NCI-H1417 treated with DMSO at 0.1 percent for 48 hours (cell line): ENCODE measurements at places on chromosomes 5 and 9.

DNA sequence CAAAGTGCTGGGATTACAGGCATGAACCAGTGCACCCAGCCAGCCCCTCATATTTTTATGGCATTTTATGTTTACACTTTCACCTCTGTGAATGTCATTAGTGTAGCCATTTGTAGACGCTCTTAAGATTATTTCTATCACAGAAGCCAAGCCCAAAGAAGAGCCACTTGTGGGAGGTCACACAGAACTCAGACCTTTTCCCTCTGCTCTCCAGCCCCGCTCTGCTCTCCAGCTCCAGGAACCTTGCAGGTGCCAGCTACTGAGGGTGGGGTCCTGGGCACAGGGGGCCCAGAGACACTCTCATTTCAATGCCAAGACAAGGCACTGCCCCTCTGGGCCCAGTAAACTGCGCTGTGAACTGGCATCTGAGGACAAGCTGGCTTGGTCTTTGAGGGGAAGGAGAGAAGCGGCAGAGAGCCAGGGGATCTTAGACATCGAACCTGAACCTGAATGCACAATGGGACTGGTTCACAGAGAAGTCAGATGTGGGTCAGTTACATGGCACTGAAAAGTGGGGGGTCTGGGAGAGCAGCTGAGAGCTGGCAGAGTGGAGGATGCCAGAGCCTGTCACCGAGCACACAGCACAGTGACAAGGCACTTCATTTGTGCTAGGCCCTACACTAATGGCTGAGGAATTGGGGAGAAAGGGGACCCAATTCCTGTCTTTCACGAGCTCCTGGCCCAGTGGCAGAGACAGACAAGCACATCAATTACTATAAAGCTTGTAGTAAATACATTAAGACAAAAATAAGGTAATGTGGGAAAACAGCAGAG lies 16.7 kb downstream of the ANXA6 start:
- DNase-seq, result no peak

- no peak for DNase-seq
These were observed 58.9 kb upstream of the ORM1 start for GRCh38 chr9:114263853-114264510.

- DNase-seq, result no peak
These were observed 14.3 kb upstream of the JADE2 start for GRCh38 chr5:134510970-134511795.

DNA sequence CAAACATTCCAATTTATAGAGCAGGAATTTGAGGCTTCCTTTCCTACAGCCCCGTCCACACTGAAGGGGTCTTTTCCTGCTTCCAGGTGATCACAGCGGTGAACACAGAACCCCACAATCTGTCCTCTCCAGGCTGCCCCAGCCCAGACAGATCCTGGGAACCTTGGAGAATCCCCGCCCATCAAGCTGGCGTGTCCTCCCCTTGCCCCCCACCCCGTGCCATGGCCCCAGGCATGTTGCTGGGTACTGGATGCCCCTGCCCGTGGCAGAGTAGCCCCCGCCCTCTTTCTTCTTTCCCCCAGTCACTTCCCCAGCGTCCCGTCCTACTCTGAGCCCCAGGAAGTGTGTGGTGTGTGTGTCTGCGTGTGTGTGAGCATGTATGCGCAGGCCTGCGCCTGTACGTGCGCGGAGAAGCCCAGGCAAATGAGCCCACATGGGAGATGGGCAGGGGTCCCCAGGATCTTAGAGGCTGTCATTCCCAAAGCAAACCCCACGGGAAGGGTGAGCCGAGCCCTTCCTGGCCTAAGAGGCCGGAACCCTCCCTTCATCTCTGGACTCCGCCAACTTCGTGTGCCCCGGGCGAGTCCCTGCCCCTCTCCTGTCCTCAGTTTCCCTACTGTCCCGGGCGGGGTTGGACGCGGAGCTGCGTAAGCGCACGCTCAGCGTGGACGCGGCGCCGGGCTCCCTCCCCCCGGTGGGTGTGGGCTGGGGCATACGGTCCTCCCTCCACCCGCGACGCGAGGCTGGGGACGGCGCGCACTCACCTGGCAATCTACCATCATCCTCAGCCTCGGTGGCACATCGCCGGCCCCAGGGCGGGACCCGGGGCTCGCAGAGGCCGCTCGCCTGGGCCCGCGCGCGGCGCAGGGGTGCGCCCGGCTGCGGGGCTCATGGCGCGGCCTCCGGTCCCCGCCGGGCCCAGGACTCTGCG lies 15.2 kb downstream of the GBGT1 start:
- DNase-seq, result no peak

- no peak for DNase-seq
These were observed 134.0 kb downstream of the FOXD1 start for GRCh38 chr5:73314395-73315257.

DNA sequence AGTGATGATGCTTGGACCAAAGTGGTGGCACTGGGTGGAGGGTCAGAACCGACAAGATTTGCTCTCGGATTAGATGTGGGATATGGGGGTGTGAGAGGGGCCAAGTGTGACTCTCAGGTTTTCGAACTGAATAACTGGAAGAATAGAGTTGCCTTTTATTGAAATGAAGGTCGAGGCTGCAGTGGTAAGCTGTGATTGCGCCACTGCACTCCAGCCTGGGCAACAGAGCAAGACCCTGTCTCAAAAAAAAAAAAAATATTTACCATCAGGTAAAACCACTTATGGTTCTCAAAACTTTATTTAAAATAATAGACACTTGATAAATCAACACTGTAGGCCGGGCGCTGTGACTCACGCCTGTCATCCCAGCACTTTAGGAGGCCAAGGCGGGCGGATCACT lies 27.2 kb downstream of the EXOSC2 start:
- no peak for DNase-seq

DNA sequence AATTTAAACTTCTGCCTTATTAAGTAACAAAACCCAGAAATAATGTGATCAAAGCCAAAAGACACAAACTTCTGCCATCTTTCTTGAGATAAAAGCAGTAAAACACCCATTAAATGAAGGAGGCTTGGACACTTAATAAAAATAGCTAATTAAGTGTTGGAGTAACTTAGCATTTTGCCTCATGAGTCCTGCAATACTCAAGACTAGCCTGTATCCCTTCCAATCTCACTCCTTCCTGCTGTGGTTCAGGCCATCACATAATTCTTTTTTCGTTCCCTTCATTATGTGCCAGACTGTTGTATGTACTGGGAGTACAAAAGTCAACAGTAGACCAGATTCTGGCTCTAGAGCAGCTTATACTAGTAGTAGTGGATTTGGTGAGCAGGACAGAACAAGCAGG lies 250.2 kb downstream of the NFIB start:
- DNase-seq, result no peak

DNA sequence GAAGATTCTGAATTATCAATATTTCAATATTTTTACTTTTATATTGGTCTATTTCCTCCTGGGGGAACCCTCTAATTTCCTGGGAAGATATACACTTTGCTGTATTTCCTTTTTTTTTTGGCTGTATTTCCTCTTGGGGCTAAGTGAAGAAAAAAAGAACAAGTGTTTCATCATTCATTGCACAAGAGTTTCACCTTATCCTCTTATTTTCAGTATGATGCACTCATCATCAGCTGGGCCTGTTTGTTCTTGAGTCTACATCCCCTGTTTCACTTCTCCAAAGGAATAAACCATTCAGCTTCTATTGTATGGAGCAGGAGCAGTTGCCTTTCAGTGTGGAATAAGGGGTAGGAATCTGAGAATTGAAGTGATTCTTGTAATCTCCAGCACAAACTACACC lies 210.8 kb downstream of the FAM170A start:
- DNase-seq, result no peak

- no peak for DNase-seq
These were observed 76.1 kb downstream of the NREP start for GRCh38 chr5:111680737-111681413.

DNA sequence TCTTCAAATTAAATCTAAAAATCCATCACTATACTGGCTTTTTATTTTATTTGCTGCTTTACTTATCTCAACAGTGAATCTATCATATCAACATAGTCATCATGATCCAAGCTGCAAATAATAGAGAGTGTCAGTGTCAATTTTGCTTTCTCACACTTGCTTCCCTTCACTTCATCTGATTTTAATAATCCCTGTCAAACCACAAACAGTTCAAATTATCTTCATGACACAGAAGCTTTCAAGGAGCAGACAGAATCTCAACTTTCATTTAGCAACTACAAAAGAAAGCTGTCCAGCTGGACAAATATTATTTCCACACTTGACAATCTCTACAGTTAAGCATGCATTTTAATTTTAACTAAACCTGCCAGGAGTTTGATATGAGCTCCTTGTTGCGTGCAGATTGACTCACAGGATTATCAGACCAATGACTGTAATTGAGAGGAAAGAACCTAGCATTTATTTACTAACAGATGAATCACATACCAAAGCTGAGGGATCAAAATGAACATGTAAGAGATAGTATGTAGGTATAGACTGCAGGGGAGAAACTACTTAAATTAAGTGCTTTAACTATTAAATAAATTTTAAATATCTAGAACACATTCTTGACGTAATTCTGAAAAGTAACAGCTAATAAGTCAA lies 56.0 kb downstream of the KIAA0825 start:
- DNase-seq, result no peak

GRCh38 chr5:167792514-167792913 lies 498.9 kb upstream of the WWC1 start:
- DNase-seq, result no peak

DNA sequence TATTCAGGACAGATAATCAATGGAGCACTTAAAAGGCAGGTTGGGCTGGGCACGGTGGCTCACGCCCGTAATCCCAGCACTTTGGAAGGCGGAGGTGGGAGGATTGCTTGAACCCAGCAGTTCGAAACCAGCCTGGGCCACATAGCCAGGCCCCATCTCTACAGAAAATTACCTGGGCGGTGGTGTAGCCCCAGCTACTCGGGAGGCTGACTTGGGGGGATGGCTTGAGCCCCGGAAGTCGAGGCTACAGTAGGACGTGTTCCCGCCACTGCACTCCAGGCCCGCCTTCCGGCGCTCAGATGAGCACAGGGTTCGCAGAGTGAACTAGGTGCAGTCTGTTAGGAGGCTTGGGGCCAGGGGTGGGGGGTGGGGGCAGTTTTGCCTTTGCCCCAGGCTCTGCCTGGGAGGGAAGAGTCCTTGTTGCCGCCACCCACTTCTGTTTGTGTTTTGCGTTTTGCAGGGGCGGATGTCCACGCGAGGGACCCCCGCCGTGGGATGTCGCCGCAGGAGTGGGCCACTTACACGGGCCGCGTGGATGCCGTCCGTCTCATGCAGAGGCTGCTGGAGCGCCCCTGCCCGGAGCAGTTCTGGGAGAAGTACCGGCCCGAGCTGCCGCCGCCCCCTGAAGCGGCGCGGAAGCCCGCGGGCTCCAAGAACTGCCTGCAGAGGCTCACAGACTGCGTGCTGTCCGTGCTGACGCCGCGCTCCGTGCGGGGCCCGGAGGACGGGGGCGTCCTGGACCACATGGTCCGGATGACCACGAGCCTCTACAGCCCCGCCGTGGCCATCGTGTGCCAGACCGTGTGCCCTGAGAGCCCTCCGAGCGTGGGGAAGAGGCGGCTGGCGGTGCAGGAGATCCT lies 85.2 kb downstream of the ANKRD33B start:
- DNase-seq, result no peak

DNA sequence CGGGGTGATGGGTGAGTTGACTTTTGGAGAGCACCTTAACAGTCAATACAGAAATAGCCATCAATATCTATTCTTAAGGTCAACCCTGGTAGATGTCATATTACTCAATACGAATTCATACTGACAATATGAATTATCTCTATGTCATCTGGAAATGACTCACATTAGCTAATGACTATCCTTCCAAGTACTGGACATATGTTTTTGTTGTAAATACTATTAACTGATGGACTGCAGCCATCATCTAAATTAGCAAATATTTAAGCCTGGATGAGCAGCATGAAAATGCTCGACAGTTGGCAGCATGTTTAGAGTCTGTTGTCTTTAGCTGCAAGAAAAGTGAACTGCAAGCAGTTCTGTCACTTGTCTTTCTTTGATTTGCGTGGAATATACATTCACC lies 19.6 kb upstream of the ISOC1 start:
- DNase-seq, result no peak

- no peak for DNase-seq
These were observed 70.7 kb downstream of the SUSD1 start for GRCh38 chr9:112104401-112104800.

- no peak for DNase-seq
These were observed 138.0 kb upstream of the KCNN2 start for GRCh38 chr5:114223866-114224265.

DNA sequence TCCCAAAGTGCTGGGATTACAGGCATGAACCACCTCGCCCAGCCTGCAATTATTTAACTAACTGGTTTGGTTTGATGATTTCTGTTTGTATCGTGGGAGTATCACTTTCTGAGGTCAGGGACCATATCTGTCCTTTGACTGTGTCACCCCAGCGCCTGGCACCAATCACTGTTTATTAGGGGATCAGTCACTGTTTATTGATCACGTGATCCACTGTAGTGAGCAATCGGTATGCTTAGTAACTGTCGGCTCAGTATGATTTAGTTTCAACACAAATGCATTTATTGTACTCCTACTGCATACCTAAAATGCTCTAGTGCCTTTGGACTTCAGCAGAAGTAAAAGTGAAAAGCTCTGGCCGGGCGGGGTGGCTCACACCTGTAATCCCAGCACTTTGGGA lies 54.8 kb downstream of the COL5A1 start:
- no peak for DNase-seq

- DNase-seq, result no peak
These were observed 144.9 kb downstream of the CEP120 start for GRCh38 chr5:123278284-123278683.

GRCh38 chr5:80207832-80208231 lies 48.0 kb downstream of the SERINC5 start:
- no peak for DNase-seq

- no peak for DNase-seq
These were observed 106.7 kb downstream of the OXCT1 start for GRCh38 chr5:41763574-41763973.

GRCh38 chr9:89274838-89275237 lies 36.2 kb upstream of the CKS2 start:
- DNase-seq, result no peak

DNA sequence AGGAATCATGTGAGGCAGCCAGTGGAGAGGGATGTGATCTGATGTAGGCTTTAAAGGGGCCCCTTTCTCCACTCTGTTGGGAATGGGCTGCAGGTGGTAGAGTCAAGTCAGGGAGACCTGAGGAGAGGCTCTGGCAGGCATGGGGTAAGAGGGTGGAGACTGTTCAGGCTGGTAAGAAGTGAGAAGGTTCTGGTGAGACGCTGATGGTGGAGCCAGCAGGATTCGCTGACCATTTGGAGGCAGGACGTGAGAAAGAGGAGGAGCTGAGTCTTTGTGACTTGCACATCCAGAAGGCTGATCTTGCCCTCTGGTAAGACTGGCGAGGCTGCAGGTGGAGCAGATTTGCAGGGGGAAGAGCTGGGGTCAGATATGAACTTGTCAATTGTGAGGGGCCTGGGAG lies 248.0 kb downstream of the NSG2 start:
- DNase-seq, result no peak

GRCh38 chr5:60576425-60576824 lies 123.5 kb downstream of the DEPDC1B start:
- no peak for DNase-seq

DNA sequence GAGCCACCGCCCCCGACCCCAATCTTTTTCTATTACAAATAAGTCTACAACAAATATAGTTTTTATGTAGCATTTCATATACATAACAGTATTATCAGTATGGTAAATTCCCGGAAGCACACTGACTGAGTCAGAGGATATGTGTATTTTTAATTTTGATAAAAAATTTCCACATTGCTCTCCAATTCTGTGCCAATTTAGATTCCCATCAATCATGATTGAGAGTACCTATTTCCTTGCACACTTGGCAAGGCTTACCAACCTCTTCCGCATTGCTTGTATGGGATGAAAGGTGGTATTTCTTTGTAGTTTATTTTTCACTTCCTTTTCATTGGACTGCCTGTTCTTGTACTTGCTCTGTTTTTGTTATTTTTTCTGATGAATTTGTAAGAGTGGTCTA lies 204.6 kb downstream of the RFX3 start:
- DNase-seq, result no peak

- no peak for DNase-seq
These were observed 548.2 kb upstream of the CLINT1 start for GRCh38 chr5:158406884-158407823.
